Left kidney (tissue), 8 donors: ENCODE measurements at places on chromosomes 1 and 21.

DNA sequence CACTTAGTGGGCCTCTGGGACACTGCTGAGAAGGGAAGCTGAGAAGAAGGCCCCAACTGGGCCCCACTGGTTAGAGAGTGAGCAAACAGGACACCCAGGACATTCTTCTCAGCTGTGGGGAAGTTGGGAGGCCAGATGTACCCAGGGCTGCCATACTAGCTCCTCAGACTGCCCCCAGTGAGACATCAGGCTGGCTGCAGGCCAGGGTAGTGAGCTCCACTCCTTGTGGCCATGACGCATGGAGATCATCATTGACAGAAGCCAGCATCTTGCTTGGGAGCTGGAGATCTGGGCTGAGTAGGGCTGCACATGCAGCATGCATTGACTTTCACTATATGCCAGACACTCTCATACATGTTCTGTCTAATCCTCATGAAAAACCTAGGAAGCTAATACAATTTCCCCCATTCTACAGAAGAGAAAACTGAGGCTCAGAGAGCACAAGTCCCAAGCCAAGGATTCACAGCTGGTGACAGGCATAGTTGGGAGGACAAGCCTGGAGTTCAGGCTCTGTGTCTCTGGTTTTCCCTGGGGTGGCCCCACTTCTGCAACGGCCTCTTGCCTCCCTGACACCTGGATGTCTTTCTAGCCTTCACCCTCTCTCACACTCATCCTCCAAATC lies 24.1 kb upstream of the MYCL start:
- no peak for DNase-seq

GRCh38 chr1:53606197-53606596 lies 132.8 kb downstream of the GLIS1 start:
- DNase-seq = no peak

DNA sequence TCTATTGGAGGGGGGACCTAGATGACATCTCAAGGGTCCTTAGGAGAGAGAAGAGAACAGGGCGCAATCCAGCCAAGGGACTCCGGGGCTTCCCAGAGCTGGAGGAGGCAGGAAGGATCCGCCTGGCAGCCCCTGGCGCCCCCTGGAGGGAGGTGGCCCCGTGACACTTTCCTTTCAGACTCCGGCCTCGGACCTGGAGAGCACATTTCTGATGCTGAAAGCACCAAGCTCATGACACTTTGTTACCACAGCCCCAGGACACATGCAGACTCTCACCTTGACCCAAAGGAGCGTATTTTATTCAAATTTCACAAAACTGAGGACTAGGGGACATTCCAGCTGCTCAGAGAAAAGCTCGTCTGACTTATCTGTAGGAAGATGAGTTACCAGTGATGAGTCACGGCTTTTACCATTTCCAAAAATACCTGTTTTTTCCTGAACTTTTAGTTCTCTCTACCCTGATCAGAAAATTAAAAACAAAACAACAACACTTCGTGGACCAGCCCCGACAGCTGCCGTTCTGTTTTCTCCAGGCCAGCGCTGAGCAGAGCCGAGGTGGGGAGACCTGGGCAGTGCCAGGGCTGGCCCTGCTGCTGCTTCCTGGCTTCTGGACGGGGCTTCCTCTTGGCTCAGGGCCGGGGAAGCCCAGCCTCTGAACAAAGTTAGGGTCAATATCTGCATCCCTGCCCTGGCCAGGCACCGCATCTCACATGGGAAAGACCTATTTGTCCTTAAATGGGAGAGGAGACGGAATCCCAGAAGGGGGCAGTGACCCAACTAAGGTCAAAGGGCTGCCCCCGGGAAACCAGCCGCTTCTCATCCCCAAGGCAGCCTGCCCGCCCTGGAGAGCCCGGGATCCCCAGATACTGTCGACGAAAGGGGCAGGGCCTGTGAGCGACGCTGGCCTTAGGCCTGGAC lies 21.6 kb upstream of the POFUT2 start:
- DNase-seq = no peak

DNA sequence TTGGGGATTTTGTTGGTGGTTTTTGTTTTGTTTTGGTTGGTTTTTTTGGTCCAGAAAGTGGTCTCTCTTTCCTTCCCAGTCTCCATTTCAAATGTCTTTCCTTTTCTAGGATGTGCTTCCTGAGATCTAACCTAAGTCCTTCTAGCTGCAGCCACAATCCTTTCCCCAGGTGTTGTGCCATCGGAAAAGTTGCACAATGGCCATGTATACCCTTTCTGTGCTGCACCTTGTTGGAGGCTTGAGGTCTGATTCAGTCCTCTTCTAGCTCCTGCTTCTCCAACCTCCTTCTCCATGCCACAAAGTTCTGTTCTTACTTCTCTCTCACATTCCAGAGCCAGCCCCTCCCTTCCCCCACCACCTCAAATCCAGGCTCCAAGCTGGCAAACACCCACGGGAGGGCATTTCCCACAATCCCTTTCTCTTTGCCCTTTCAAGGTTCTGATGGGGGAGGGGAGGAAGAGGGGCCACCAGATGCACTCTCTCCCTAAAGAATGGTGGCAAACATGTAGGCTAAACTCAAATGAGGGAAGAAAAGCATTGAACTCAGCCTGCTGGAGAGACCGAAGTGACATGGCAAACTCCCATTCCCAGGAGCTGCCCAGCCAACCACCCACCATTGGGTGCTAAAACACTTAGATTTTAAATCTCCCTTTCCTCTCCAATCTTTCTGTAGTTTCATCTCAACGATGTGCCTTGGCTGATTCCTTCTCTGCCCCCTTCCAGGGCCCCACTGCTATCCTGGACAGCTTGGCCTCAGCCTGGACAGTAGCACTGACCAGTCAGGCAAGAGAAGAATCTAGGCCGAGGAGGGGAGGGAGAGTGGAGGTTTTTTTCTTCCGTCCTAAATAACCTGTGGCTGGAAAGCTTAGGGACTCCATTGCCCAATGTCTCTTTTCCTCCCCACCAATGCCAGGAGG lies 2.9 kb downstream of the KCNJ10 start:
- DNase-seq = no peak
